Thoracic aorta (tissue), 2 donors: ENCODE measurements at places on chromosomes 11 and 22. TPM values are rescaled to one million over a fixed set of nuclear protein-coding genes. Genes with fewer than 3 reads are reported as not detected.

- no peak for DNase-seq
Observed at GRCh38 chr11:55949330-55949729, 13.1 kb upstream of the OR5I1 start.

- no peak for DNase-seq
Observed at GRCh38 chr11:46582588-46582987, 11.2 kb downstream of the AMBRA1 start.

GRCh38 chr11:75916882-75917281, 101.9 kb downstream of the UVRAG start:
- DNase-seq = no peak

DNA sequence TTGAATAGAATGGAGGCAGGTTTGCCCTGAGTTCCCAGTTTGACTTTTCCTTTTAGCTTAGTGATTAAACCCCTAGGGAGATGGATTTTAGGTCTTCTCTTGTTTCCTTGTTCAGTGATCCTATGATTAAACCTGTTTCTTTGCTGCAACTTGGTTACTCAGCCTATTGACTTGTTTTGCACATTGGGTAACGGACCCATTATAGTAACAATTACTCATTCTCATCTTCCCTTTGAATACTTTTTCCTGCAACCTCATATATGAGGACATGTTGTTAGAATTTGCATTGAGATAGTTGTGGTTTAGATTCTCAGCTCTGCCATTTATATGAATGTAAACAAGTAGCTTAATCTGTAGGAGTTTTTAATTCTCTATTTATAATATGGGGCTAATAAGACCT, 489.2 kb upstream of the CNTN5 start:
- DNase-seq = no peak

GRCh38 chr11:124080327-124081001, 34.8 kb upstream of the VWA5A start:
- no peak for DNase-seq

- no peak for DNase-seq
Observed at GRCh38 chr11:28621753-28622152, 513.6 kb downstream of the METTL15 start.

- no peak for DNase-seq
Observed at GRCh38 chr11:20609727-20610707, 10.6 kb downstream of the SLC6A5 start.

DNA sequence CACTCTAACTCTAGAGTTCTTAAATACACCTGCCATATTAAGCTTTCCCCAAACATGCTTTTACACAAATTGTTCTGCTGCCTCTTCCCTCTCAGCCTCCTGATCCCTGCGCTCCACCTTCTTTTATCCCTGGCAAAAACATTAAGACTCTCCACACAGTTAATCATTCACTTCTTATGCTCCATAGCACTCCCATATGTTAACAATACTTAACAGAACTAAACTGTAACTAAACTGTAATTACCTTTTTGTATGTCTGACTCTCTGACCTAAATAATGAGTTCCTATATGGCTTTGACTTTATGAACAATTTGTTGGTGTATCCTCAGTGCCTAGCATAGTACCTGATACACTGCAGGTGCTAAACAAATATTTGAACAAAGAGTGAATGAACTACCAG, 71.8 kb downstream of the BTBD10 start:
- DNase-seq = no peak

GRCh38 chr22:39405346-39406085, 5.9 kb downstream of the TAB1 start:
- peak; percentile 30 for DNase-seq

DNA sequence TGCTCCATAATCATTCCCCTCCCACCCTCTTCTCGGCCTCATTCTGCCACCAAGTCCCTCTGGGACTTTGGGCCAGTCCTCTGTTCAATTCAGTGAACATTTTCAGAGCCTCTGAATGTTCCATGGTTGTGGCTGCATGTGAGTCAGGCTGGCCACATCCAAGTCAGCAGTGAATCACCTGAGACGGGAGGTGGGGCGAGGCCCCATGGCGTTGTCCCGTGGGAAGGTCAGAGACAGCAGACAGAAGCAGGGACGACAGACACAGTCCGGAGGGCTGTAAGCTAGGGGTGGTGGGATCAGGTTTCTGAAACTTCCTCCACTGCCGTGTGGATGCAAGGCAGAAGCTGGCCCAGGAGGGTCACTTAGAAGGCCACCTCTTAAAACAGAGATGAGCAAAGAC, 324.8 kb downstream of the MN1 start:
- no peak for DNase-seq

DNA sequence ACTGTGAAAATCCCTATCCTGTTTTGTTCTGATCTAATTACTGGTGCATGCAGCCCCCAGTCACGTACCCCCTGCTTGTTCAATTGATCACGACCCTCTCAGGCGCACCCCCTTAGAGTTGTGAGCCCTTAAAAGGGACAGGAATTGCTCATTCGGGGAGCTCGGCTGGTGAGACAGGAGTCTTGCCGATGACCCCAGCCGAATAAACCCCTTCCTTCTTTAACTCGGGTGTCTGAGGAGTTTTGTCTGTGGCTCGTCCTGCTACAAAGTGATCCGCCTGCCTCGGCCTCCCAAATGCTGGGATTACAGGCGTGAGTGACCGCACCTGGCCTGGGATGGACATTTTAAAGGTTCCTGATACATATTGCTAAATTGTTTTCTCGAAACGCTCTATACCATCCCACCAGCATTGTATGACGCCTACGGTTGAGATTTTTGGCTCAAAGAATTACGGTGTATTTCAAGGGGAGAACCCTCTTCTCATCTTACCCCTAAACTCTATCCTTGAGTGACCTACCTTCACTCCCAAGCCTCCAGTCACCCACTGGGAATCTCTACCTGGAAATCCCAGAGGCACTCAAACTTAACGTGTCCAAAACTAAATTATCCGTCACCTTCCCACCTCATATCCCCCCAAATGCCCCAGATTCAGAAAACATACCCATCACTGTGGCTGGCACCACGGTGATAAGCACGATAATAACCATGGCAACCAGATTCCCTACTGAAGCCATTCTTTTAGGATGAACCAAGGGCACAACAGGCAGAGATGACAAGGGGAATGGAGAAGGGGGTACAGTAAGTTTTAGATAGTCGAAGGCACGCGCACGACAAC, 789 bp upstream of the POLA2 start:
- DNase-seq = no peak

DNA sequence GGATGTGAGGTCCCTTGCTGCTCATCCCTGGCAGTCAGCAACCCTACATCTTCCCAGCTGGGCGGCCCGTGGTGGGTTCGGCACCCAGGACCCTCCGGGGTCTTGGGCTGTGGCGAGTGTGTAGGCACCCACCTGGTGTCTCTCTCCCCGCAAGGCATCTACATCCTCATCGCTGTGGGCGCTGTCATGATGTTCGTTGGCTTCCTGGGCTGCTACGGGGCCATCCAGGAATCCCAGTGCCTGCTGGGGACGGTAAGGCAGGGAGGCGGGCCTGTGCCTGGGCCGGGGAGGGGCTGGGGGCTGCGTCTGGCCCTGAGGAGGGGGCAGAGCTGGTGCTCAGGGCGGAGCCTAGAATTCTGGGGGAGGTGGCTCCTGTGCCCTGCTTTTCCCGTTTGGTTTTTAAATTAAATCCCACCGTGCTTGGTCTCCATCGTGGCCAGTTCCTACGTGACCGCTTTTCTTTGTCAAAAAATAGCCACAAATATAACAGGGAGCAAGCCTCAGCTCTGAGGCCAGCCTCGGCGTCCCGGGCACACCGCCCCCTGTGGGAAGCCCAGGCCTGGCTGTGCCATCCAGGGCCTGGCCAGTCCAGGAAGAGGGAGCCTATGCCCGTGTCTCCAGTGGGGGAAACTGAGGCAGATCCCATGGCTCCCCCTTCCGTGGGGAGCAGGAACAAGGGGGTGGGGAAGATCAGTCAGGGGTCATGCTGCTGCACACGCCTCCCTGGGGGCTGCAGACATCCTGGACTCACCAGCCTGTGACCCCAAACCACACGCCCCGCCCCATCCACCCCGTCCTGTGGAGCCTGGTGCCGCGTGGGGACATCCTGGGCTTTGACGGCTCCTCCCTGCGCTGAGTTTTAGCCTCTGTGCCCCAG, 6.4 kb upstream of the TSSC4 start:
- DNase-seq = no peak

GRCh38 chr11:72844356-72844755, 30.1 kb downstream of the ATG16L2 start:
- DNase-seq = no peak

DNA sequence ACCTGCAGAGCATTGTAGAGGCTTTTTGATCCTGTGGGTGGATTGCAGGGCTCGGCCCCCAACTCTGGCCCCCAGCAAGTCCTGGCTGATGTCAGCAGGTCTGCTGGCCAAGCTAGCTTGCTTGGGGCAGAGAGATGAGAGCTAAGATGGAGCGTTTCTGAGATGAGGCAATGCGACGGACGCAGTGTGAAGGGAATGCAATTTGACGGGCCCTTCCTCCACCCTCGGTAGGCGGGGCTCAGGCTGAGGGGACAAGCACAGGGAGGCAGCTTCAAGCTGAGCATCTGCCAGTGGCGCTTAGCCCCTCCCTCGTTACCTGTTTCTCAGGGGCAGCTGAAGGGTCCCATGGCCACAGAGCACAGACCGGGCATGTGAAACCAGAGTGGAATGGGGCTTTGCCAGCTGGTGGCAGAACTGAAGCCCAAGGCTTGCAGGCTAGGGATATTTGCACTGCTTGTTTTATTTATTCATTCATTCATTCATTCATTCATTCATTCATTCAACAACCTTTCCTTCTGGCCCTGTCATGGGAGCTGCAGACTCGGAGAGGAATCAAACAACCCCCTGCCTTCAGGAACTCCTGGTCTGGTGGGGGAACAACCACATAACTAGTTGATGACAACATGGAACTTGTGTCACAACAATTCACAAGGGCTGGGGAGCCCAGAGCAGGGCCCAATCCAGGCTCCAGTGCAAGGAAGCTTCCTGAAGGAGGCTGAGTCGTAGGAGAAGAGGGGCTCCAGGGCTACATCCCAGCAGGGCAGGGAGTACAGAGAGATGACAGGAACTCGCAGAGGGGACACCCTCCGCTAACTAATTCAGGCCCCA, 66.8 kb downstream of the THAP12 start:
- DNase-seq = no peak

- DNase-seq = peak; percentile 13
Observed at GRCh38 chr22:37999640-38000272, 15.4 kb upstream of the SOX10 start.

DNA sequence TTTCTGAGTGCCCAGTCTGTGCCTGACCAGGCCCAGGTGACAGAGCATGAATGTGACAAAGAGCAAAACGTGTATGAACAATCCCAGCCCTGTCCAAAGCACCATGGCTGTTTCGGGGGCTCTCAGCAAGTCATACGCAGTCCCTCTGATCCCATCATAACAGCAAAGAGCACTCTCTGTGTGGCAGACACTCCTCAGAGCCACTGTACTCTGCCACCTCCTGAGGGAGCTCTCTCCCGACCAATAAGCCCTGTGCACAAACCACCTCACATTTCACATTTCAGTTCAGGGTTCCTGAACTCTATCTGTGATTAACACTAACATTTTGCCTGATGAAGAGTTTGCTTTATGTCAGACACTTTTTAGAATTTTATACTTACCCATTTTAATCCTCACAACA, 6.6 kb downstream of the DGCR2 start:
- no peak for DNase-seq

- no peak for DNase-seq
Observed at GRCh38 chr11:95736355-95736754, 53.2 kb downstream of the FAM76B start.

DNA sequence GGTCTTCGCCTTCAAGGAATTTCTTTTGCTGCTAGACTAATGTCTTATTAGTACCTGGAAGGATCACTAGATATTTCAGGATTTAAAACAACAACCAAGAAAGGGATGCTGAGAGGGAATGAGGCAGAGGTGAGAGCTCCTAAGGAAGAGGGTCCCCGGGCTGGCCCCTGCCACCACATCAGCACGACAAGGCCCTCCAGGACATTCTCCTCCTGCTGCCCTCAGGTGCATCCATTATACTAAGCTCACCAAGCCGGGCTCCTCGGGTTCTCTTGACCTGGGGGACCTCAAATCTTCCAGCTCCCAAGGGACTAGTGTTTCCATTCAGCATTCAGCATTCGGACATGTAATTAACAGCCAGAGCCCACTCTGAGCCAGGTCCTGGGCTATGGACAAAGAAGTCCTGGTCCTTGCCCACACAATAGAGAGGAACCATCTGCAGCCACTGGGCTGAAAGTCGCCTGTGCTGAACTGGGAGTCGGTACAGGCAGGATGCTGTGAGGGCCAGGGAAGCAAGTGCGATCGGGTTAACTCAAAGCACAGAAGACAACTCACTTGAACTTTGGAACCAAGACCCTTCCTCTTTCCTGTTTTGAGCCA, 29.4 kb upstream of the OAF start:
- DNase-seq = no peak

Gene CD3E
- 1.1 TPM for total RNA-seq

Gene CRYBB1
- total RNA-seq = 0.71 TPM

Gene PTGDR2
- total RNA-seq = 0.68 TPM

Gene KRTAP5-3
- total RNA-seq = not detected

Gene EPS8L2
- total RNA-seq = 39.6 TPM

Gene SHANK2
- not detected for total RNA-seq

Gene KRTAP5-2
- total RNA-seq = not detected

Gene TREH
- not detected for total RNA-seq

Gene GP1BB
- 13.1 TPM for total RNA-seq

Gene CLDN5
- 68.0 TPM for total RNA-seq

Gene APOL1
- 40.1 TPM for total RNA-seq
